ENCODE measurements at places on chromosomes 5 and 9.

DNA sequence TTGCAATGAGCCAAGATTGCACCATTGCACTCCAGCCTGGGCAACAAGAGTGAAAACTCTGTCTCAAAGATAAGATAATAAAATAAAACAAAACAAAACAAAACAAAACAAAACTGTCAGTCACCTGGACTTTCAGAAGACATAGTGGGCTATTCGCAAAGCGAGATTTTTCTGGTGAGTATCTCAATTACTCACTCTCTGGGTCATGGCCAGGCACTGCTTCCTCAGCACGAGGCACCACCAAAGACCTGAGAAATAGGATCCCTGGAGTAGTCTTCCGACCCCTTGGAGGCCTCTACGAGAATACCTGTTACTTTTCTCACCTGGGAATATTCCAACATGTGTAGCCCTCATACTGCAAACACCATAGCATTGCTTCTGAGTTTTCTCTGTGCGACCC, 201.7 kb upstream of the ZNF618 start:
- DNase-seq = no peak

GRCh38 chr5:136763548-136763947, 398.2 kb upstream of the TRPC7 start:
- DNase-seq = no peak

DNA sequence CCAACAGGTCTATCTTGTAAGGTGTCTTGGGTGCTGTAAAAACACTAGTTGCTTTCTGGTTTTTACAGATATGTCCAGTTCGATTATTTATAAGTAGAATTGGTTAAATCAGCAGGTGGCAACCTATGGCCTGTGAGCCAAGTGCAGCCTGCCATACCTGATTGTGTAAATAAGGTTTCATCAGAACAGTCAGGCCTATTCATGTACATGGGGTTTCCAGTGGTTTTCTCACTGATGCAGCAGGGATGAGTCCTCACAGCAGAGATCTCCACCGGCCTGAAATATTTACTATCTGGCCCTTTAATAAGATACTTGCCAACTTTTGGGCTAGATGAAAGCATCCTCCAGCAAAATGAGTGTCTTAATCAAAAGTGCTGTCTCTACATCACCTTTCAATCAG, 132.9 kb upstream of the ICE1 start:
- no peak for DNase-seq

- DNase-seq = peak; percentile 54
Observed at GRCh38 chr5:151030379-151030778, 10.0 kb downstream of the GPX3 start.

GRCh38 chr9:38074441-38074961, 5.5 kb upstream of the SHB start:
- DNase-seq = peak; percentile 49

DNA sequence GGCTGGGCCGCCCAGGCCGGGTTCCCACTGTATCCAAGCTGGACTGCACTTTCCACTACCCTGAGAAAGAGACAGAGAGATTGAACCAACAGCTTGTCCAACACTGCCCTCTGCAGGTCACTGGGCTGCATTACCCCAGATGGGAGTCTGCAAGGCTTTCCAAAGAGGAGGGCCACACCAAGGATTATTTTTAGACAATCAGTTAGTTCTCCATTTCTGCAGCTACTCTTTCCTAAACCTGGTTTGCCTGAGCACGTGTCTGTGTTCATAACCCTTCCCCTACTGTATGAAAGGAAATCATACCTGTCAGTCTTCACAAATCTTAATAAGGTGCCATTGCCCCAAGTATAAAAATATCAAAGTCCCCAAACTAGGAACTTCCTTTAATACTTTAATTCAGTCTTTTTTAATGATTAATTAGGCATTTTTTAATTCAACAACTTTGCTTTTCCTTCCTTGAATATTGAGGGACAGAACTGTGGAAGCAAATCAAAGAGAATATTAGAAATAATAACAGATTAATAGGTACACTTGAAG, 13.4 kb upstream of the FGF1 start:
- peak; percentile 88 for DNase-seq

DNA sequence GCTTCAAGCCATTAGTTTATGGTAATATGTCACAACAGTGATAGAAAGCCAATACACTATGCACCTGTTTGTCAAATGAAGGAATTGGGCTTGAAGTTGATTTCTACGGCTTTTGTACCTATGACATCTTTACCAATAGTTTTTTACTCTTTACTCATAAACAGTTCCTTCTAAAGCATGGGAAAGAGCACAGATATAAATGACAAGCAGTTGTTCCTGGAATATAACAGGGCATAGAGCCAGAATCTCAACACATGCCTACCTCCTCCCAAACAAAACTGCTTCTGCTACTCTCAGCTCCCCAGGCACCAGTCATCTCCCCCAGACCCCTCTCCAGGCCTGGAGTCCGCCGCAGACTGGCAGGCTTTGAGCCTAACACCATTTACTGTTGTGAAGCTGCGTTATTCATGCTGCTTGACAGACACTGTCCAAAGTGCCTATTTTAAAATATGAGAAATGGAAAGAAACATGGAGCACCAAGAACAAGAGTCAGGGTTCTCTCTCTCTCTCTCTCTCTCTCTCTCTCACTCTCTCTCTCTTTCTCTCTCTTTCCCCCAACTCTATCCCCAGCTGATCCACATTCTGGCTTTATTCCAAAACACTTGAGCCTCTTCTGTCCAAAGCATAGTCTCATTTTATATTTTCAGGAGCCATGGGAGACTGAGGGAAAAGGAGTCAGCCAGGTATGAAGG, 111.6 kb downstream of the ADRB2 start:
- DNase-seq = no peak

DNA sequence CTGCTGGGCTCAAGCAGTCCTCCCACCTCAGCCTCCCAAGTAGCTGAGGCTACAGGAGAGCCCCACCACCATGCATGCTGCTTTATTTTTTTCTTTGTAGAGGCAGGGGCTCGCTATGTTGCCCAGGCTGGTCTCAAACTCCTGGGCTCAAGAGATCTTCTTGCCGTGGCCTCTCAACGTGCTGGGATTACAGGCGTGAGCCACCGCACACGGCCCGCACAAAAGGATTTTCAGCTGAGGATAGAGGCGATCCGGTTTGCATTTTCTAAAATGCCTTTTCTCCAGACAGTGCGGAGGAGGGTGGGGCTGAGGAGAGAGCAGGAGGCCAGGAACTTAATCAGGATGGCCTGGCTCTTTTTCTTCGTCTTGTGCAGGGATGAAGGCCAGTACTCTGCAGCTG, 6.9 kb downstream of the HRH2 start:
- no peak for DNase-seq

DNA sequence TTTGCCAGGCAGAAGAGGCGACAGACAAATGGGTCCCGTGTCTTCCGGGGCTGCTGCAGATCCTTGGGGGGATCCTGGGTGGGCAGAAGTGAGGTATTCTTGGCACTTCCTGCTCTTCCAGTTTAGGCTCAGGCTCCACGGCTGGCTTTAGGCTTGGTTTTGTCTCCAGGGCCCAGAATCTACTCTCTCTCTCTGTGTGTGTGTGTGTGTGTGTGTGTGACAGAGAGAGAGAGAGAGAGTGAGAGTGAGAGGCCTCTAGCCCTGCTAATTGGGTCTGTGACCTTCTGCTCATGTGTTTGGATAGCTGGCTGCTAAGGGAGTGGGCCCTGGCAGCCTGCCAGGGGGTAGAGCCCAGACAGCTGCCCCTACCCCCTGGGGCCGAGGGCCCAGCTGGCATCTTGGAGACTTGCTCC, 39.3 kb downstream of the CRB2 start:
- no peak for DNase-seq

- DNase-seq = no peak
Observed at GRCh38 chr5:4212981-4213819, 617.6 kb downstream of the IRX1 start.

- DNase-seq = no peak
Observed at GRCh38 chr9:117926031-117926658, 221.9 kb downstream of the TLR4 start.

DNA sequence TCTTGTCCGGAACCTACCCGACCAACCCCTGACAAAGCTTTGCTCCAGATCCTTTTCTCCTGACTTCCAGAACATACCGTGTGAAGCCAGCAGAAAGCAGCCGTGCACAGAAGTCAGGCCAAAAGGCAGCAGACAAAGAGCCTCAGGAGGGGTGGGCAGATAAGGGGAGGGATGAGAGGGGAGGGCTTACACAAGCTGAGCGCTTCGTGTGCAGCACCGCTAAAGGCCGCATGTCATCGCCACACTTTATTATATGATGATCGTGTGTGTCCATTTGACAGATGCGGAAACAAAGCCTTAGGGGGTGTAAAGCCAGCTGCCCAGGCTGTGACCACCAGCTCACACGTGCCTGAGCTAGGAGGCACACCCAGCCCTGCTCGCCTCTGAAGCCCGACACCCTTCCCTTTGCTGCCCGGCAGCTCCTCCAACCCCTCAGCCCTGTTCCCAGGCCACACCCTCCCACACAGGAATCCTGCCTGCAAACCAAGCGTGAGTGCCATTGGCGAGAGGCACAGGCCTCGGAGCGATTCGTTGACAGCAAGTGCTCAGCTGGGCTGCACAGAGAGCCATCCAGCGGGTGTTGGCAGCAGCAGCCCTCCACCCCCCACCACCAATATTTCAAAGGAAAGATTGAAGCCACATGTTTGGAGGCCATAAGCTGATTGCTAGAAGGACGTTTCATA, 170.5 kb upstream of the SMIM23 start:
- DNase-seq = no peak

- no peak for DNase-seq
Observed at GRCh38 chr9:129245276-129245675, 67.2 kb upstream of the IER5L start.

DNA sequence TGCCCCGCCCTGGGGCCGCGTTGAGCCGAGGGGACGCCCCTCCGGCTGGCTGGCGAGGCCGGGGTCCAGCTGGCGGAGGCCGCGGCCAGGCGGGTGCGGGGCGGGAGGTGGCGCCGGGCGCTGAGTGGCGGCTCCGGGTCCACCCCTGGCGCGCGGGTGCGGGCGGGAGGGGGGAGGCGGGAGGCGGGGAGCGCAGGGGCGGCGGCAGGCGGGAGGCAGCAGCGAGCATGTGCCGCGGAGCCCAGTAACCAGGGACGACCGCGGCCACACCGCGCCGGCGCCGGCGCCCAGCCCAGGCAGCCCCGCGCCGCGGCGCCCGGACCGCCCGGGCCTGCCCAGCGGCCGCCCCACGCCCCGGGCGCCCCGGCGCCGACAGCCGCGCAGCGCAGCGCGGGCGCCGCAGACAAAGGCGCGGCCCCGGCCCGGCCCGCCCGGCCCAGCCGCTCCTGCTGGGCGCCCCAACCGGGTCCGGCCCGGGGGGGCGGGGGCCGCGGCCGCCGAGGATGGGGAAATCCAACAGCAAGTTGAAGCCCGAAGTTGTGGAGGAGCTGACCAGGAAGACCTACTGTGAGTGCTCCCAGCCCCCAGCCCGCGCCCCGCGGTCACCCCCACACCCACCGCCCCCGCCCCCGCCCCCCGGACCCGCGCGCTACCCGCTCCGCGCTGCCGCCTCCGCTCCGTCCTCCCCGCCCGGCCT, at the start of gene NCS1:
Gene NCS1 (plus strand): TSS at position 244 of the 697 bp plus-strand sequence. CDS start 260 bp downstream, at position 504.
- DNase-seq = peak; percentile 73

GRCh38 chr5:77224672-77225355, 14.3 kb downstream of the PDE8B start:
- no peak for DNase-seq

DNA sequence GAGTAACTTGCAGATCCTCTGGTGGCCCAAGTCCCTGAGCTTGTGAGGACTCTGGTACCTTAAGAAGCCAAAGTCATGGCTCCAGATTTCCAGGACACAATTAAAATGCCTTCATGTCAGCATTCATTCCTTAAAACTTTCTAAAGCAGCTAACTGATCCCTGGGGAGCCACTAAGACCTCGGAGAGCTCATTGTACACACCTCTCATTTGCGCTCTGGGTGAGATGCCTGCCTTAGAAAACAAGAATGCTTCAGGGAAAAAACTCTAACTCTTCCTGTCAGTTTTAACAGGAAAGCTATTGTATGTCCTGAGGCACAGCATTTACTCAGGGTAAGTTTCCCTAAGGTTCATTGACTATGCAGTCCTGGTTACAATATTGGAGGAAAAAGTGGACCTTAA, 285.0 kb downstream of the EFNA5 start:
- no peak for DNase-seq

Data from colonic mucosa (tissue), 4 donors.